ENCODE measurements at places on chromosomes 13 and 19.
A peak's percentile ranks its signal among the peaks of the same experiment; 100 is the strongest.

- no peak for DNase-seq
Observed at GRCh38 chr19:6639439-6639838, 30.5 kb downstream of the TNFSF14 start.

DNA sequence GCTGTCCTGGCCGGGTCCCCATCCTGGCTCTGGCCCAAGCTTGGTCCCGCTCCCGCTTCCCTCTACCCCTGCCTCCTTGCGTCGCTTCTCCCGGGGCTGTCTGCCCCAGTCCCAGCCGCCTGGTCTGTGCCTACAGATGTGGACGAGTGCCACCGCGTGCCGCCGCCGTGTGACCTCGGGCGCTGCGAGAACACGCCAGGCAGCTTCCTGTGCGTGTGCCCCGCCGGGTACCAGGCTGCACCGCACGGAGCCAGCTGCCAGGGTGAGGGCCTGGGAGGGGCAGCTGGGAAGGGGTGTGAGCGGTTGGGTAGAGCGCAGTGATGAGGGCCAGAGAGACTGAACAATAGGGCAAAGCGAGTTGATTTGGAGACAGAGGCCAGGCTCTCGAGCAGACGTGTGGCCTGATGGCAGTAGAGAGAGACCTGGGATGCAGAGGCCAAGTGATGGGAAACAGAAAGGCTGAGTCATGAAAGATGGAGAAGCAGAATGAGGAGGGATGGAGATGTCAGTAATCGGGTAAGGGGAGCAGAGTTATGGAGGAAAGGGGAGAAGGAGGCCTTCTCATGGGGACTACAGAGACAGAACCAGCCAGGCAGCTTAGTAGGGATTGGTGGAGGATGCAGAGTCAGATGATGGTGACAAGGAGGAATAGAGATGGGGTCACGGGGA is 9.4 kb downstream of the LTBP4 start:
- peak; percentile 34 for DNase-seq

DNA sequence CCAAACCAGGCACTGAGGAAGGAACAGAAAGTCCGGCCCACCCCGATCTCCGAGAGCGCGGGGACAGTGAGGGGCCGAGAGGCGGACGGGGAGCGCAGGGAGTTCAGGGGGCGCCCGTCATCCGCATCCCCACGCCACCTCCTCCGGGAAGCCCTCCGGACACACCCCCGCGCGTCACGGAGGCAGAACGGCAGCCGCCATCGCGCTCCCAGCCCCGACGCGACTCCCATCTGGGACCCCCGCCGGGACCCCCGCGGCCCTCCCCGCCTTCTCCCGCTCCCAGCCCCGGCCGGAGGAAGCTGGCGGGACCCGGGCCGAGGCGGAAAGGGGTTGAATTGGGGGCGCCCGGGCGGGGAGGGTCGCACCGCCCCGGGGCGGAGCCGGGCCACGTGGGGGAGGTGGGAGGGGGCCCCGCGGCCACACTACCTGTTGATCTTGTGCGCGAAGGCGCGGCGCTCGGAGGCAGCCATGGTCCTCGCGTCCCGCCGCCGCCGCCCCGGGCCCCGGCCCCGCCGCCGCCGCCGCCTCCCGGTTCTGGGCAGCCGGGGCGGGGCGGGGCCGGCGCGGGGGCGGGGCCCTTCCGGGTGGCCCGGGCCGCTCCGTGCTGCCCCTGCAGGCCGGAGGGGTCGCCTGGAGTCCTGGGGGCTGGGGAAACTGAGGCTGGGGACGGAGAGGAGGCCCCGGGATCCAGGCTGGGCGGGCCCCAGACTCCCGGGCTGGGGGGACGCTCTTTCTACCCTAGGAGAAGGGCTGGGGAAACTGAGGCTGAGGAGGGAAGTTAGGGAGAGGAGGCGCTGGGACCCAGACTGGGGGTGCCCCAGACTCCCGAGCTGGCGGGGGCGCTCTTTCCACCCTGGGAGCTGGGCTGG is at the start of gene DOCK6:
Gene DOCK6 (minus strand): TSS at position 554 of the 869 bp plus-strand sequence. CDS start 84 bp downstream, at position 470.
- DNase-seq: peak; percentile 15

DNA sequence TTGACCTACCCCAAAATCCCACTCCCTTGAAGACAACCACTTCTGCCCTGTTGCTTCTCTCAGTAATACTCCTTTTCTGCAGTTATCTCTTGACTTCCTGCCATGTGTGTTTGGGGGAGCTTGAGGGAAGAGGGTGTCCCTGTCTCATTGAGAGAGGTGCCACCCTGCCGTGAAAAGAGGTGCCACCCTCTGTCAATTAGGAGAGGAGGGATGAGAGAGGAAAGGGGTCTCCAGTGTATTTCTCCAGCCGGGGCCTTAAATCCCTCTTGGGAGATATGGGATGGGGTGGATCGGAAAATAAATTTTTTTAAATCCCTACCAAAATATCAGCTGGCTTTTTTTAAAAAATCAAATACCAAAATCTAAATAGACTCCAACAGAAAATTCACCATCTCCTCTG is 16.5 kb downstream of the PLD3 start:
- no peak for DNase-seq

DNA sequence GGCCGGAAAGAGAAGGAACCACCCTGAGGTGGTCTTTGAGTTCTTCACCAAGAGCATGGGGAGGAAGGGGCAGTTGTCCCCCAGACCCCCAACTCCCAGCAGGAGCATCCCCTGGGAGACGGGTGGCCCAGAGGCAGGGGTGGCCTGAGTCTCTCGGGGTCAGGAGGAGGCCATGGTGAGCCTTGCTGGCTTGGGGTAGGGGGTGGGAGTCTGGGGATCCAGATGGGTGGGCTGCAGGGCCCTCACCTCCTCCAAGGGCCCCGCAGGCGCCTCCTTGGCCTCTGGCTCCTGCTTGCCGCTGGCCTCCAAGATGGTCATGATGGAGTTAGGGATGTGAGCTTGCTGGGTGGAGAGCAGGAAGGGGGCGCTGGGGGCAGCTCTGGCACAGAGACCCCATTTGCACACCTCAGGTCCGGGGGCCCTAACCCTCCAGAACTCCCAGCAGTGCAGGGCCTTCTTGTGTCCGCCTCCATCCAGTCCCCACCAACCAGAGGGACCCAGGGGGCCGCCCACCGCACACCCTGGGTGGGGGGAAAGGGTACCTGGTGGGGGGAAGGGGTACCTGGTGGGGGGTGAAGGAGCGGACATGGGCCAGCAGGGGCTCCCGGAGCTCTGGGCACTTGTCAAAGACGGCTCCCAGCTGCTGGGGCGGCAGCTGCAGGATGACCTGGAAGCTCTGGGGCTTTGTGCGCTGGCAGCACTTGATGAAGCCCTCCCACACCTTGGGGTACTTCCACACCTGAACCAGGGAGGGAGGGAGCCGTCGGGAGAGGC is 1.3 kb upstream of the RSPH6A start:
- no peak for DNase-seq

GRCh38 chr19:23884363-23884762 is 30.3 kb upstream of the ZNF726 start:
- DNase-seq: no peak

DNA sequence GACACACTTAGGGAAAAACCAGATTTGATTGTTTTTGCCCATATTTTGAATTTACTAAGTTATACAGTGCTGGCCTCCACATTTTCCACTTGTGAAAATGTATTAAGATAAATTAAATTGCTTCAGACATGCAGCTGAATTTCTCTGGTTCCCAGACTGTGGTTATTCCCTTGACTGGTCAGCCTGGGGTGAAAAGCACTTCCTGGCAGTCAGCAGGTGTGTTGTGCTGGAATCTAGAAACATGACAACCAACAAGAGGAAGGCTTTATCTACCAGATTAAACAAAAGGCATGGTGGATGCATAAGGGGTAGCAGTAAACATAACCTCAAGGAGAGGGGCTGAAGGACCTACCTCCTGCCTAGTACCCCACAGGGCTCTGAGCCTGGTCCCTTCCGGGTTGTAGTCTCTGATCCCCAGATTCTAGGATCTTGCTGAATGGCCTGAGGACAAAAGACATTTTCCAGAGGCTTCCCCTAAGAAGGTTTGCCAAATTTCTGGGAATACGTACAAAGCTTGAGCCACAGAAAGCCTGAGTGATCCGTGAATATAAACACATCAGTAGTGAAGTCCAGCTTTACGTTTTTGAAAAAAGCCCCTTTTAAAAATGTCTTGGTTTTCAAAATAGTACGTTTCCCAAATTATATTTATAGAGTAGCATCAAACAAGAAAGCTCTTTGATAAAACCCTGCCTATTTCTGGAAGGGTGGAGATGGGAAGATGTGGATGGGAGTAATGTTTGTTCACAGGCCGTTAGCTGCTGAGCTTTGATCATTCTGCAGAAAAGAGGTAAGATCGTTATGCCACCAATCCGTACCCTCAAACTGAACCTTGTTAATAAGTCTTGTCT is 133.4 kb downstream of the LACC1 start:
- DNase-seq: no peak

DNA sequence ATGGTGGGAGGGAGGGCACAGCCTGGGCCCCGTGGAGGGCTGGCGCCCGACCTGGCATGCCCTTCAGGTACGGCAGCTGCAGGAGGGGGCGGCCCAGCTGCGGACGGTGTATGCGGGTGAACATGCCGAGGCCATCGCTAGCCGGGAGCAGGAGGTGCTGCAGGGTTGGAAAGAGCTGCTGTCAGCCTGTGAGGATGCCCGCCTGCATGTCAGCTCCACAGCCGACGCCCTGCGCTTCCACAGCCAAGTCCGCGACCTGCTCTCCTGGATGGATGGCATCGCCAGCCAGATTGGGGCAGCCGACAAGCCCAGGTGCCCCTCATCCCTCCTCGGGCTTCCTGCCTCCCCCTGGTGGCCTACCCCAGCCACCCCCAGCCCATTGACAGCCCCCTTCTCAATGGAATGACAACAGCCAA is 16.6 kb upstream of the SHKBP1 start:
- DNase-seq: no peak

DNA sequence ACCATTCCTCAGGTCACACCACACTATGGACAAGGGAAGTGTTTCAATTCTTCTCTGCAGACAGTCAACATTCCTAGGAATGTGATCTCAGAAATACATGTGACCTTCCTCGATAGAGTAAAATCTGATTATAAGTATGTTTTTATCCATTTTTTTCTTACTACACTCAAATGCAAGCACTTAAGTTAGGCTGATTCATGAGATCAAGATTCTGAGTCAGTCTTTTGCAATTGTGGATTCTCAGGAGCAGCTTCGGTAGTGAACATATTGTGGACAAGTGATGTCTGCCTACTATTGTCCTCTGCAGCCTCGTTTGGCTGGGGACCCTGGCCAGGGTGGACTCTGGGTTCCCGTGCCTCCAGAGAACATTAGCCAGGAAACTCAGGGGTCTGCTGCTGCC is 3.2 kb downstream of the SERPINE3 start:
- no peak for DNase-seq

- no peak for DNase-seq
Observed at GRCh38 chr19:36097036-36097435, 13.9 kb upstream of the OVOL3 start.

DNA sequence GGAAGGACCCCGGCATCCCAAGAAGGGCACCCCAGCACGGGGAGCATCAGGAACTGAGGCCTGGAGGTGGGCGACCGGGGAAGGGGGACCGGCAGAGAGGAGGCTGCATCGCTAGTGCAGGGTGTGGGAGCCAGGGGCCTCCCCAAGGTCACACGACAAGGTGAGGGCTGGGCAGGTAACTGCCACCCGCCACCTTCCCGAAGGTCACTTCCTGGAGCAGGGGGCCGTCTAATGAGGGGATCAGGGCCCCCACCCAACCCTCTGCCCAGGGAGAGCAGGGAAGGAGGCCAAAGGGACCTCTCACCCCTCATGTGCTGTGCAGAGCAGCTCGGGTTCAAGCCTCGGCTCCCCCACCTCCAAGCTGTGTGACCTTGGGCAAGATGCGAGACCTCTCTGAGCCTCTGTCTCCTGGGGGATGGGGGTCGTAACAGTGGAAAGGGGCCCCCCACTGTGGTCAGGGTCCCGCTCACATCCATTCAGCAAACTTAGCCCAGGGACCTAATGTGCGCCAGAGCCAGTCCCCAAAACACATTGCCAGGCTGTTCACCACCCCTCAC is 6.0 kb downstream of the ZBTB7A start:
- no peak for DNase-seq

All from stimulated activated CD8-positive, alpha-beta memory T cell treated with anti-CD3 and anti-CD28 coated beads, Interleukin-4, amount 100 ng/mL, for 24 hours (primary cell).